ENCODE measurements at places on chromosomes 6 and 20.

- peak; percentile 19 for DNase-seq
These were observed 782 bp downstream of the TRMT11 start for GRCh38 chr6:125987026-125987617.

DNA sequence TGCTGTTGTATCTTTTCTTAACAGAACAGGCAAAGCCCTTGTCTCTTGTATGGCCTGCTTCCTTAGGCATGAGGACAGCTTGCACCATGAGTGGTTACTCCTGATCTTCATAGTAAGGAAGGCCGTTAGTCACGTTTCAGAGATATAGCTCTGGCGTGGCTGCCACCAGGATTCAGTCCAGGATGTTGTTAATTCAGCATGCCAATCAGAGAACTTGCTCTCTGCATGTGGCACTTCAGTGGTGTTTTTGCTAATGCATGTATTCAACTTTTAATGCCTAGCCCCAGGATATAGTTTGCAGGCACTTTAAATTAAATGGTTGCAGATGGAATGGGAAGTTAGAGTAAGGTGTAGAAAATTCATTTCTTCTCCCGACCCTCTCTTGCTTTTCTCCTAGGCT is 20.0 kb downstream of the ARFGEF2 start:
- DNase-seq = no peak

GRCh38 chr20:61638802-61639585 is 386.9 kb downstream of the CDH4 start:
- no peak for DNase-seq

DNA sequence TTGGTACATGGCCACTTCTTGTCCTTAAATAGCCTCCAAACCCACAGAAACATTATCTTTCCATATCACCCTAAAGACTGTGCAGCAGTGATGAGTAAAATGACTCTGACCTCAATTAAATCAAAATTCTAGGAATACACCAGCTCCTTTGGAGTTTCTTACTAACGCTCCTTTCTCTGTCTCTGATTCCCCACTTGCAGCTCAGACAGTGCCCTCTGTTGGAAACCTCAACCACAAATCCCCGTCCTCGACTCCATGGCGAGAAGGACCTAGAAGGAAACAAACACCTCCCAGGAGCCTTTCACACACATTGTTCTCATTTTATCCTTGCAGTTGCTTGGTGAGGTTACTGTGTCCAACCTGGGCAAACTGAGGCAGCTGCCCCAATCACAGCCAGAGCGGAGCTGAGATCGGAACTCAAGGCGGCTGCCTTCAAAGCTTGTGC is 17.7 kb upstream of the PARD6B start:
- peak; percentile 39 for DNase-seq

DNA sequence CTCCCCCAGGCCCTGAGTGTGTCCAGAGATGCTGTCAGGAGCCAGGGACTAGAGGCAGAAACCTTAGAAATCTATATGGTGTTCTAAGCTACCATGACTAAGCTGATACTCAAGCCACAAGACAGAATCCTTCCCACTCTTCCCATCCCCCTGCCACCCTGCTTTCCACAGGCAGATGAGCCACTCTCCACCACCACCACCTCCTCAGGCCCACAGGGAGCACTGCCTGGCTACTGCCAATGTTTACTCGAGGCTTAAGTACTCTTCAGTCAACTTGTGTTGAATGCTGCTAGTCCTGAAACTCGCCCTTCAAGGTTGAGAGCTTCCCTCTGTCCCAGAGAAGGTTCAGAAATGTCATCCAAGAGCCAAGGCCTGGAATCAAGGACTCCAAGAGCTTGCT is 56.2 kb downstream of the CENPW start:
- DNase-seq = no peak

- DNase-seq = no peak
These were observed 62.9 kb upstream of the PLEKHG1 start for GRCh38 chr6:150536835-150537234.

Data from PC-3 (cell line).